ENCODE measurements at places on chromosomes 3 and 15. TPM values are rescaled to one million over a fixed set of nuclear protein-coding genes. Genes with fewer than 3 reads are reported as not detected.
A peak's percentile ranks its signal among the peaks of the same experiment; 100 is the strongest.

DNA sequence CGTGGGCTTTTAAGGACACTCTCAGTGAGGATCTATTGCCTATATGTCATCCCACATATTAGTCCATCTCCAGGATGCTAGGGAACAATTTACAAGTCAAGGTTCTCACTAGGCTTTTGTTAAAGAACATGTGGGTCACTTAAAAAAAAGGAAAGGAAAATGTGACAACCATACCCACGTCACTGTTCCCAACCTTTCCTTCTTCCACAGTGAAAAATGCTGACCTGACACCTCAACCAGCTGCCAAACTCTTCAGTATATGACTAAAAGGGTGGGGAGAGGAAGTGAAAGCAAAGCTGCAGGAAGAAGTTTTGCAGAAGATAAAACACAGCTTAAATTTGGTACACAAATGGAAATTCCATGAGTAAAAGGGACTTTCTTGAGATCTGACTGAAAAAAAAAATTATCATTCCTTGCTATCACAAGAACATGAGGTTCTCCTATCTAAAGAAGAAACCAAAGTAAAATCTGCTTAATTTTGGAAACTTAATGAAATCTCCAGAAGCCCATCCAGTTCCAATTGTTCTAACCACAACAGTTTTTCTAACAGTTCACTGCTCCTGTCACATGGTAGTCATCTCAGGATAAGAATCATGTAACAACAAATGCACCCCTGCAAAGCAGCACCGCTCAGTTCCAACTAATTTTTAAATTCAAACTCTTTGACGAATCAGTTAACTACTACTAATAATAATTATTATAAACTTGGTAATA is 117.0 kb upstream of the TSPAN3 start:
- no peaks in the 10 kb centered on the region for H3K36me3 ChIP-seq
- H3K27ac ChIP-seq, result no peak overlapping the region
- DNase-seq, result peak; percentile 30
- H3K27me3 ChIP-seq, result no peaks in the 10 kb centered on the region

DNA sequence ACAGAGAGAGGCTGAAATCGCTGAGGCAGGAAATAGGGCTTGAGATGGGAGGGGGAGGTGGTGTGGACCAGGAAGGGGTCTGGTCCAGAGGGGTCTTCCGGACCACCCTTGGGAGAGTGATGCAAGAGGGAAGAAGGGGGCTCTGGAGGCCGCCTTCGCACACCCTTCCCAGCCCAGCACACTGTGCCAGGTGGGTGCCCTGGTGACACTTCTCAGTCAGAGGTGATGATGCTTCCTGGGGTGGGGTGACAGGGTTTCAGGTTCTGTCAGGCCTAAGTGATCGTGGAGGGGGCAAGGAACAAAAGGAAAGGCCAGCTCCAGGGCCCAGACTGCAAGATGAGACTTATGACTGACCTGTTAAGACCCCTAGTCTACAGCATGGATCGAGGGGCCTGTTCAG is 12.7 kb downstream of the SEMA3G start:
- no peaks in the 10 kb centered on the region for H3K27me3 ChIP-seq
- no peaks in the 10 kb centered on the region for H3K4me1 ChIP-seq
- no peak overlapping the region for H3K4me3 ChIP-seq
- no peaks in the 10 kb centered on the region for H3K36me3 ChIP-seq
- no peak overlapping the region for H3K27ac ChIP-seq

DNA sequence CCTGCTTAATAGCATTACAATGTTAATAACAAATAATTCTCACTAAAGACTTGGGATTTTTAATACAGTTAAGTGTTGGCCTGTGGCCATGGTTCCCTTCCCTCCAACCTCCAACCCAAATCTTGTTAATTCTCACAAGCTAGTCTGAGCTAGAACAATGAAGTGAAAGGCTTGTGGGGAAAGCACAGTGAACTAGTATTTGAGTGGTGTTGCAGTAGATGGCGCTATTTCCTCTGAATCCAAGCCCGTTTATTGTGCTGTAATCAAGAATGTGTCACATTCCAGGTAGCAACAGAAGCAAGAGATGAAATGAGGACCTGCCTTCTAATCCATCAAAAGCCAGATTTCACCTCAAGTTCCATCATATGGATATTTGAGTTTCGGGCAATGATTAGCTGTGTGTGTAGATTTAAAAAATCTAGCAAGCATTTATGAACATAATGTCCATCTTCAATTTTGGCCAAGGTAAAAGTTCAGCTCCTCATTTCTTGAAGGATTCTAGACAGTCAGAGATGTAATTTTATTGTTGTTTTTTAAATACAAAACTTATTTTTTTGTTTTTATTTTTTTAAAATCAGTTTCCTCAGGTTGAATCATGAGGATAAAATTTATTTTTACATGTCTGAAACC is 160.7 kb downstream of the SQOR start:
- no peaks in the 10 kb centered on the region for H3K4me1 ChIP-seq
- no peaks in the 10 kb centered on the region for H3K27me3 ChIP-seq
- no peak overlapping the region for H3K4me3 ChIP-seq
- no peaks in the 10 kb centered on the region for H3K36me3 ChIP-seq
- no peak overlapping the region for H3K27ac ChIP-seq

GRCh38 chr3:4306091-4306490 is 2.9 kb downstream of the SETMAR start:
- peaks cover 9% of the 10 kb centered on the region for H3K4me1 ChIP-seq
- H3K4me3 ChIP-seq, result no peak overlapping the region
- no peak for DNase-seq

- H3K4me3 ChIP-seq, result no peak overlapping the region
- no peak overlapping the region for H3K27ac ChIP-seq
- no peaks in the 10 kb centered on the region for H3K27me3 ChIP-seq
- H3K4me1 ChIP-seq, result no peaks in the 10 kb centered on the region
Observed at GRCh38 chr15:41855261-41855961, 16.8 kb downstream of the PLA2G4B start.

- no peaks in the 10 kb centered on the region for H3K36me3 ChIP-seq
- H3K27ac ChIP-seq, result no peak overlapping the region
- H3K4me3 ChIP-seq, result no peak overlapping the region
- H3K4me1 ChIP-seq, result peaks cover 17% of the 10 kb centered on the region
- H3K27me3 ChIP-seq, result no peaks in the 10 kb centered on the region
Observed at GRCh38 chr3:195178124-195178910, 92.6 kb downstream of the XXYLT1 start.

GRCh38 chr15:33125894-33126537 is 68.5 kb downstream of the FMN1 start:
- no peak overlapping the region for H3K4me3 ChIP-seq
- DNase-seq, result no peak
- H3K27ac ChIP-seq, result peak overlapping the region; percentile 54

GRCh38 chr3:185716436-185717108 is 108.3 kb downstream of the IGF2BP2 start:
- no peak for DNase-seq
- no peaks in the 10 kb centered on the region for H3K36me3 ChIP-seq
- H3K4me1 ChIP-seq, result peaks cover 48% of the 10 kb centered on the region

DNA sequence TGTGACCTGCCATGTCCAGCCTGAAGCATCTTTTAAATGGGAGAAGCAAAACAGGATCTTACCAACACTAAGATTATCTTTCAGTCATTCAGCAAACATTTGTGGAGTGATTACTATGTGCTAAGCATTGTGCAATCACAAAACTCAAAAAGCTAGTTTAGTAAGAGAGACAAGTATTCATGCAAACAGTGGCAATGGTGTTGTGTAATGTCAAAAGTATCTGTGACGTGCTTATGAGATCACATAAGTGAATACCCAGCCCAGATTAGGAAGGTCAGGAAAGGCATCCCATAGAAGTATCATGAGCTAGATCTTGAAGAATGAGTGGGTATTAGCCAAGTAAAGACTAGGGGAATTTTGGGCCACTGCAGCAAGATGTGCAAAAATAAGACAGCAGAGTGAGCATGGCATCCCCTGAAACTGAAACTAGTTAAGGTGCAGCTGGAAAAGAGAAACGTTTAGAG is 32.1 kb downstream of the SEC62 start:
- H3K27me3 ChIP-seq, result no peaks in the 10 kb centered on the region
- 0 out of 2 replicates have a peak, but pooled peaks cover 6% of the 10 kb centered on the region for H3K36me3 ChIP-seq
- peak; percentile 62 for DNase-seq

DNA sequence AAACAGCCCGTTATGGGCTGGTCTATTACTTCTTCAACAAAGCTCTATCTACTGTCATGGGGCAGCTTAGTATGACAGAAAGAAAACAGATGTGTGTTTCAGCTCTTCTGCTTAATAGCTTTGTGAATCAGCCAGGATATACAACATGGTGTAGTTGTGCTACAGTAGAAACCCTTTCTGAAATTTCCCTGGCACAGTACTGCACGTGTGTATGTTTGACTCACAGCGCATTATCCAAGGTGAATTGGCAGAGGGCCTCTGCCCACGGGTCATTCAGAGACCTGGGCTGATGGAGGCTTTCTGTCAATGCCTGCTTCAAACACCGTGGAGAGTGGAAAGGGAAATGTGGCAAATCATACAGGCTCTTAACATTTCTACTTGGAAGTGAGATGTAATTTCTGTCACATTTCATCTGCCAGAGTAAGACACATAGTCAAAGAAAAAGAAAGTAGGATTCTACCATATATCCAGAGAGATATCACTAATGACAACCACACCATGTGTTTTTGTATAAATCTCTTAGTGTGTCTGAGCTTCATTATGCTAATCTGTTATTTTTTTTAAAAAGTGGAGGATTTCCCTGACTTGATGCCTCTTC is 505.1 kb downstream of the CNTN4 start:
- no peak for DNase-seq
- no peak overlapping the region for H3K4me3 ChIP-seq
- H3K4me1 ChIP-seq, result no peaks in the 10 kb centered on the region
- no peak overlapping the region for H3K27ac ChIP-seq
- H3K36me3 ChIP-seq, result no peaks in the 10 kb centered on the region

DNA sequence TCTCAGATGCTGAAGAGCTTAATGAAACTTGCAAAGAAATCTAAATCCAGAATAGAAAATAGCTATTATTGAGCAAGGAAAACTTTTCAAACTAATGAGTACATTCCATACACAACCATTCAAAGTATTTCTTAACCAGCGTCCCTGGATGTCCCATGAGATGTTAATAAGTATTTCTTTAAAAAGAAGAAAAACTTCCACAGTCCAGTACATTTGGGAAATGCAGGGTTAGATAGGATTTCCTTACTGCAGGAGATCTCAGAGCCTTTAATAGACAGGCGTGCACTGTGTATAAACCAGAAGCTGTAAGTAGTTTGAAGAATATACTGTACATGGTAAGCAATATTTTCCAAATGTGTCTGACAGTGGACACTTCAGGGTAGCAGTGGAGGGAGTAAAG is 29.6 kb upstream of the BHLHE40 start:
- H3K27ac ChIP-seq, result no peak overlapping the region
- peaks cover 13% of the 10 kb centered on the region for H3K4me1 ChIP-seq
- DNase-seq, result no peak
- H3K27me3 ChIP-seq, result no peaks in the 10 kb centered on the region
- no peak overlapping the region for H3K4me3 ChIP-seq
- no peaks in the 10 kb centered on the region for H3K36me3 ChIP-seq

GRCh38 chr15:48862705-48863104 is 15.2 kb upstream of the EID1 start:
- peak overlapping the region; percentile 58 for H3K27ac ChIP-seq
- H3K4me3 ChIP-seq, result no peak overlapping the region
- no peaks in the 10 kb centered on the region for H3K36me3 ChIP-seq
- H3K27me3 ChIP-seq, result no peaks in the 10 kb centered on the region

TMEM40 gene
- 10.4 TPM for total RNA-seq

C2CD4A gene
- total RNA-seq, result 0.11 TPM

ISLR gene
- total RNA-seq, result not detected

CDCP1 gene
- total RNA-seq, result 124 TPM

CTXN2 gene
- not detected for total RNA-seq

FOXL2 gene
- total RNA-seq, result not detected

CCR5 gene
- not detected for total RNA-seq

ITPKA gene
- total RNA-seq, result 16.8 TPM

CIB1 gene
- 85.8 TPM for total RNA-seq

Data from PC-3 (cell line).